ENCODE measurements at places on chromosomes 13 and 19. TPM values are rescaled to one million over a fixed set of nuclear protein-coding genes. Genes with fewer than 3 reads are reported as not detected.

DNA sequence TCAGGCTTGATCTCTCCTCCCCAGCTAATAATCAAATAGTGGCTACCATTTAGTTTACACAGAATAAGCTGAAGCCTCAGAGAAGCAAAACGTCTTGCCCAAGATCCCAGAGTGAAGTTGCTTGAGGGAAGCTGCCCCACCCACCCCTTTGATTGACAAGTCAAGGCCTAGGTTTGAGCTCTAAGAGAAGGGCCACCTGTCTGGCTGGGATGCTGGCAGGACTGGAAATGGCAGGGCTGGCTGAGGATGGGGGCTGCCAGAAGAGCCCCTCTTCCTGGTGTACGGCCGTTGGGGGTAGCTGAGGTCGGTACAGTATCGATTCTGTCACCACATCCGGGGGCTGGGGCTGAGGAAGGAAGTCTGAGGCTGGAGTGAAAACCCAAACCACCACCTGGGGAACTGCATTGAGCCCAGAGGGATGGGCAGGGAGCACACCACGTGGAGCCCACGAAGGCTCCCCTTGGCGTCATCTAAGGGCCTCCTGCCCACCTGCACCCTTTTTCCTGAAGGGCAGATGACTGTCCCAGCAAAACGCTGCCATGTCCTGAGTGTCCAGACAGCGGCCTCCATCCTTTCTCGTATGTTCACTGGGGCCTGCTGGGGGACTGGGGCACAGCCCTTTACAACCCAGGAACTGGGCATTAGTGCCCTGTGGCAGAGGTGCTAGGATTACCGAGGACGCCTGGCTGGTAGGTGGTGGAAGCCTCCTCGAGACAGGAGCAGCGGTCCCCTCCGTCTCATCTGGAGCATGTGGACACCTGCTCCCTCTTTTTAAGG is 1.4 kb upstream of the PRKD2 start:
- DNase-seq = no peak

DNA sequence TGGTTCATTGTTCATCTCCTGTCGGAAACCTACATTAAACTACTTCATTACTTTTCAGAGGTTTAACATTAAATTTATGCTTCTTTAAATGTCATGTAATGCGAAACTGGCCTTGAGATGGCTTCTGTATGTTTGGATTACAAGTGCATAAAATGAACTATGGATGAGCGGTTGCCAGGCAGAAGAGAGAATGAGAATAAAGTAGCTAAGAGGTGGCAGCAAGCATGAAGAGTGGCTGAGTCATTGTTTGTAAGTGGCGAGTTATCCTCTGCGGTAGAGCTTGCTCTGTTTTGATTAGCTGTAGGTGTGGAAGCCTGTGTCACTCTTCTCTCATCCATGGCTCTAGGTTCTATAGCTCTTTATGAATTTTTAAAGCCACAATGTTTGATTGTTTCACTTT is 1139.6 kb upstream of the PCDH9 start:
- no peak for DNase-seq

DNA sequence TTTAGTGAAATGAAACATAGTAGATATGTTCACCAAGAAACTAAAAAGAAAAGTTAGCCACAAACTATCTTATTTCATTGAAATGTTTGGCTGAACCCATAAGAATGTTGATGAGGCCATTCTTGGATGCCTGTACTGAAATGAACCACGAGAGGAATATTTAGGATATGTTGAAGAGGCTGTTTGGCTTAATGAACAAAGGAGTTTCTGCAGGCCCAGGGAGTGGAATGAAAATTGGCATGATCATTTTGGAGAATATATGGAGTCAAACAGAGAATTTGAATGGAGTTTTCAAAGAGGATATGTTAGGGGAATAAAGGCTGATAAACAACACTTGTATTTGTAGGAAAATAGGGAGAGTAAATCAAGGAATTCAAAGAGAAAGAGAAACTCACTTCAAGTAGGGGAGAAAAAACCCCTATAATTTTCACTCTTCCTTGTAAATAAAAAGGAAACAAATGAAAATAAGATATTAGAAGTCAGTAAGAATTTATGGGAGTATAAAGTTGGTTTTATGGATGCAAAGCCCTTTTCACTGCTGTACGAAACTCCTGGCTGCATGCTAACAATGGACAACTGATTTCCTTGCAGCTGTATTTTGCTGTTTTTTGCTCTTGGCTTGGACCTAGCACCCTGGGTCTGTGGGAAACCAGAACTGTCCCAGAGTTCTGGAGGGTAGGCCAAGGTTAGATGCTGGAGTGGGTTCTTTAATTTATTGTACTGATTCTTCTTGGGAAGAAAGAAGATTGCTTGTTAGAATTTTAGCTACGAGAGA is 36.5 kb downstream of the KL start:
- DNase-seq = no peak

- peak; percentile 22 for DNase-seq
Measured at GRCh38 chr13:53112522-53112921, 83.9 kb downstream of the OLFM4 start.

GRCh38 chr19:55546822-55547614 is 1.7 kb upstream of the SBK3 start:
- DNase-seq = no peak

DNA sequence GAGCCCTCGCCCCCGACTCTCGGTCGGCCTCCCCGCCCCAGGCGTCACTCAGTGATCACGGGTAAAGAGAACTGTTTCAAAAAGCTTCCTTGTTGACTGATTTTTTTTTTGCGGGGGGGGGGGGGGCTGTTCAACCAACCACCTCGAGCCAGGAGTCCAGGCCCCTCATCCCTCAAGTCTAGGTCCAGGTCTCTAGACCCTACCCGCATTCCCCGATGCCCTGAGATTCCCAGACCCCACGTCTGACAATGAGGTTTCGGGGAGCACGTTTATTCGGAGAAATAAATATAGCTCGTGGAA is 4.3 kb downstream of the HRC start:
- no peak for DNase-seq

DNA sequence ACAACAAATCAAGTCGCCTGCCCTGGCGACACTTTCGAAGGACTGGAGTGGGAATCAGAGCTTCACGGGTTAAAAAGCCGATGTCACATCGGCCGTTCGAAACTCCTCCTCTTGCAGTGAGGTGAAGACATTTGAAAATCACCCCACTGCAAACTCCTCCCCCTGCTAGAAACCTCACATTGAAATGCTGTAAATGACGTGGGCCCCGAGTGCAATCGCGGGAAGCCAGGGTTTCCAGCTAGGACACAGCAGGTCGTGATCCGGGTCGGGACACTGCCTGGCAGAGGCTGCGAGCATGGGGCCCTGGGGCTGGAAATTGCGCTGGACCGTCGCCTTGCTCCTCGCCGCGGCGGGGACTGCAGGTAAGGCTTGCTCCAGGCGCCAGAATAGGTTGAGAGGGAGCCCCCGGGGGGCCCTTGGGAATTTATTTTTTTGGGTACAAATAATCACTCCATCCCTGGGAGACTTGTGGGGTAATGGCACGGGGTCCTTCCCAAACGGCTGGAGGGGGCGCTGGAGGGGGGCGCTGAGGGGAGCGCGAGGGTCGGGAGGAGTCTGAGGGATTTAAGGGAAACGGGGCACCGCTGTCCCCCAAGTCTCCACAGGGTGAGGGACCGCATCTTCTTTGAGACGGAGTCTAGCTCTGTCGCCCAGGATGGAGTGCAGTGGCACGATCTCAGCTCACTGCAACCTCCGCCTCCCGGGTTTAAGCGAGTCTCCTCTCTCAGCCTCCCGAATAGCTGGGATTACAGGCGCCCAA is at the start of gene LDLR:
Gene LDLR (plus strand): TSS at position 210 of the 760 bp plus-strand sequence. CDS start 86 bp downstream, at position 296.
- DNase-seq = peak; percentile 95

- peak; percentile 85 for DNase-seq
Measured at GRCh38 chr19:45492627-45493470, 4.0 kb downstream of the RTN2 start.

- DNase-seq = no peak
Measured at GRCh38 chr13:22939157-22939556, 241.6 kb upstream of the SGCG start.

- peak; percentile 40 for DNase-seq
Measured at GRCh38 chr13:97318532-97318931, 96.4 kb downstream of the MBNL2 start.

DNA sequence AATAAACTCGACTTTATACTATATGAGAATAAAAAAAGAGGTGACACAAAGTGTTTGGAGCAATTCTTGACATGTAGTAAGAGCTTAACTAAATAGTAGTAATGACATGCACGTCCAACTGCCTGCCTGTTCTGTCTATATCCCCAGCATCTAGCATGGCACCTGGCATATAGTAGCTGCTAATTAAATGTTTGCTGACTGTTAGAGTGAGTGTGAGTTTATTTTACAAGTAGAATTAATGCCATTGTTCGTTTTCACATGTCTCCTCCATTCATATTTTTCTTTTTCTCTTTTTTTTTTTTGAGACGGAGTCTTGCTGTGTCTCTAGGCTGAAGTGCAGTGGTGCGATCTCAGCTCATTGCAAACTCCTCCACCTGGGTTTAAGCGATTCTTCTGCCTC is 38.4 kb upstream of the RNF113B start:
- no peak for DNase-seq

DNA sequence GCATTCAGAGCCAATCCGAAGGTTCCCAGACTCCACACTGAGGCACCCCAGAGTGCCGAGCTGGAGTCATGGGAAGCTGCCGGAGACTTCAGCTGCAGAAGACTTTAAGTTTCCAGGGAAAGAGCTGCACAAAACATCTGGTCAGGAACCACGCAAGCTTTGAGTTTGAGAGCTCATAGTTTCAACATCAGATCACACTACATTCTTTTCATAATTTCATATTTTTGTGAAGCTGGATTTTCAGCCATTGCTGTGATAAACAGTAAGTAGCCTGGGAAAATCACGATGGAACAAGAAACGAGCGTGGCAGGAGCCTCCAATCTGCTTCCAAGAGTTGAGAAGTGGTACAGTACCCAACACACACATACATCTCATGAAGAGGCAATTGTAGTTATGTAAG is 25.5 kb upstream of the ATP12A start:
- DNase-seq = no peak

DNA sequence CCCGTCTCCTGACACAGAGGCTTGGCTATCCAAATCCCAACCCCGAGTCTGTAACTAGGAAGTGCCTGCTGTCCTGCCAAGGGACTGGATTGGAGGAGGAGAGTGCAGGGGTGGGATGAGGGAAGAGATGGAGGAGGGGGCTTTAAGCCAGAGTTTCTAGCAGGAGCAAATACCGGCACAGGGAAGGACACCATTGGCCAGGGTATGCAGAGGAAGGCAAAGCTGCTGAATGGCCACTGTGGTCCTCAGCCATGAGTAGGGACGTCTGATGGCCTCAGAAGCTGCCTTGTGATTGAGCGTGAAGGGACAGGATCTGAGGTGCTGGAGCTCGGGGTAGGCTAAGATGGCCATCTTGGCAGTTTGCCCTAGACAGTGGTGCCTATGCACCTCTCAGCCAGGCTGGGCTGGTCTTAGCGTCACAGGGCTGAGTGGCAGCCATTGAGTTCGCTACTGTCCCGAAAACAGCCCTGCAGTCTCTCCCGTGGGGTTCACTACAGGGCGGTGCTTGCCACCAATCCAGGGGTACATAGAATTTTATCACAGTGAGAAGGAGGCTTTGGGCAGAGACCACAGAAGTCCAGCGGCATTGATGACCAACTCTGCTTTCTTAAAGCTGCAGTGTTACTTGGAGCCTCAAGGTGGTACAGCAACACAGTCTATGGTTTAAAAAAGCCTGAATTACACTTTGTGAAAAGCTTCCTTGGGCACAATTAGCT is 61.8 kb downstream of the AKAP11 start:
- DNase-seq = no peak

- DNase-seq = peak; percentile 59
Measured at GRCh38 chr19:58563034-58563573, 4.7 kb upstream of the UBE2M start.

DNA sequence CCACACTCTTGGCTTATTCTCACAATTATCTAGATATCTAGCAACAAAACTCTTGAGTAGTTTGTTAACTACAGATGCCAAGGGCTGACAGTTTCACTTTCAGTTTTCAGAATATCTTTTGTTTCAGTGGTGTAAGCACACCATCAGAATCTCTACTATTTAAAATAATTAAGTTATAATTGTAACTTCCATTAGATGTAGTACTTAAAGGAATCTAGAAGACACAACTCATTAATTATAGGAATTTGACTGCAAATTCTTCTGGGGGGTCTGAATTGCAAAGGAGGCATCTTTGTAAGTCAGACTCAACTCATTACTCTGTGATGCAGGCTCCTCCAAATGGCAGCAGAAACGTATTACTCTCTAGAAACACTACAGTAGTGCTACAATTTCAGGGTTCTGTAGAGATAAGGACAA is 44.9 kb upstream of the USPL1 start:
- DNase-seq = no peak

DNA sequence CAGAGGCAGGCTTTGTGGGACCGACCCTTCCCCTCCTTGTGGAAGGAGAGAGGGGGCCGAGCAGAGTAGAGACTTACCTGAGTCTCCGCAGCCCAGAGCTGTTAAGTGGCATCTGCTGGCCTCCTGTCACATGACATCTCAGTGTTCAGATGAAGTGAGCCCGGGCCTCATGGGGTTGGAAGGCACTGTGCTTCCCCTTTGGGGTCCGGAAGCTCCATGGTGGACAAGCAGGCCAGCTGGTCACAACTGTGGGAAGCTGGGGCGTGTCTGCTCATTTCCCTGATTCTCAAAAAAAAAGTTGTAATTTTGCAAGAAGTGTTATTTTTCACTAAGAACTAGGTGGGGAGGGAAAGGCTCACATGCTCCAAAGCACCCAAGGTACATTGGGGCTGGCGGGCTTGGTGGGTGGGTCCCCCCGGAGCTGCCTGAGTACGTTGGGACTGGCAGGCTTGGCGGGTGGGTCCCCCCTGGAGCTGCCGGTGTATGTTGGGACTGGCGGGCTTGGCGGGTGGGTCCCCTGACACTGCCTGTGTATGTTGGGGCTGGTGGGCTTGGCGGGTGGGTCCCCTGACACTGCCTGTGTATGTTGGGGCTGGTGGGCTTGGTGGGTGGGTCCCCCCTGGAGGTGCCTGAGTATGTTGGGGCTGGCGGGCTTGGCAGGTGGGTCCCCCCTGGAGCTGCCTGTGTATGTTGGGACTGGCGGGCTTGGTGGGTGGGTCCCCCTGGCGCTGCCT is 18.2 kb upstream of the DCUN1D2 start:
- no peak for DNase-seq

GRCh38 chr13:62357887-62358645 is 942.4 kb upstream of the PCDH20 start:
- peak; percentile 49 for DNase-seq

DNA sequence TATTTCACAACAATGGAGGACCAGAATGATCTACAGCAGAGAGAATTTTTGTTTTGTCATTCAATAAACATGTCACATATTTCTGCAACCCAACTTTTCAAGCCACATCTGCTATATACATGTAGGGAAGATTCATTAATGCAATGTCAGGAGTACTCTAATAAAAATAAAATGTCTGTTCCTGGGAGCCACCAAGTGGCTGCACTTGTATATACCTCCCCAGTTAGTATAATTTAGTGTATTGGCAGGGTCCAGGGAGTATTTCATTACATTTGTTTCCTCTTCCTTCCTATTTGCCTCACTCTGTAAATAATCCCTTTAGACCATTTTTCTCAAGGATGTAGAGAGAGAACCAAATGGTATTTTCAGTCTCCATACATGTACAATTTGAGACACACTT is 1169.0 kb downstream of the DIAPH3 start:
- DNase-seq = no peak

Gene MBD3L3
- not detected for polyA plus RNA-seq

Gene PTPRH
- polyA plus RNA-seq = not detected

Gene FKRP
- 11.8 TPM for polyA plus RNA-seq

Gene ZNF77
- 2.4 TPM for polyA plus RNA-seq

Gene MAST1
- polyA plus RNA-seq = 0.39 TPM

Gene C2CD4C
- polyA plus RNA-seq = 0.99 TPM

Gene ZNF649
- polyA plus RNA-seq = 4.9 TPM

Gene BCAM
- 671 TPM for polyA plus RNA-seq

Gene TEKTIP1
- 1.2 TPM for polyA plus RNA-seq

Data from kidney (tissue), 22 donors.